ENCODE measurements at places on chromosomes 1 and 21. TPM values are rescaled to one million over a fixed set of nuclear protein-coding genes. Genes with fewer than 3 reads are reported as not detected.

DNA sequence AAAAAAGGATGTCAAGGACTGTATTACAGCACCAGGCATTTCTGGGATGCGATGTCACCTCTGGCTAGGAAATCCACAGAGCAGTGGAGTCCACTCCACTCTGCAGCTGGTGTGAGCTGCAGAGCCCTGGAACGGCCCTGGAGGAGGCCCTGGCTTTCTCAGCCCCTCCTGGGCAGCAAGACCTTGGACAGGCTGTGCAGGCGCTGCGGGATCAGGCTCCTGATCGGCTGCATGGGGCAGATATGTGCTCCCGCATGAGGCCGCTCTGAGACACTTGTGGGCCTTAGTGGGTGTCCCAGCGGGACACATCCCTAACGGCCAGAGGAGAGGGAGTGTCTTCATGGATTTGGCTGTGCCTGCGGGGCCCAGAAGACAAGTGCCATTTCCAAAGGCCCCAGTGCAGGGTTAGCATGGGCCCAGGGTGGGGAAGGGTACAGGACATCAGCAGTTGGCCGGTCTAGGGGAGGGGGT is 6.2 kb downstream of the DNMT3L start:
- H3K4me1 ChIP-seq: no peaks in the 10 kb centered on the region
- H3K27ac ChIP-seq: no peak overlapping the region
- no peaks in the 10 kb centered on the region for H3K36me3 ChIP-seq
- no peak for DNase-seq

- no peak overlapping the region for H3K27ac ChIP-seq
- no peaks in the 10 kb centered on the region for H3K36me3 ChIP-seq
- H3K4me3 ChIP-seq: no peak overlapping the region
- no peaks in the 10 kb centered on the region for H3K4me1 ChIP-seq
These were observed 17.6 kb downstream of the OSCP1 start for GRCh38 chr1:36432616-36433015.

DNA sequence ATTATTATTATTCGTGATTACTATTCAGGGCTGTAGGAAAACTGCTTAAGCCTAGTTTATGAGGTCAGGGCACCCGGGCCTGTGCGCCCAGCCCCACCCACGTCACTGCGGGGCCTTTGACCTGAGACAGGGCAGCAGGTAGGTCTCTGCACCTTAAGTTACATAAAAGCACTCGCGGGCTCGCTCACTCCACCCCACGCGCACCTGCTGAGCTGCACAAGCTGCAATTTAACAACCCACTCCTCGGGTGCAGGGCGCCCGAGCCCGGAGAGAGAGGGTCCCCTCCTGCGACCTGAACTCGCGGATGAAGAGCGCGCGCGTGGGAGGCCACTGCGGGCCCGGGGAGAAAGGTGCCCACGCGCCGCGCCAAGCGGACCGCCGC is 477 bp downstream of the ICMT start:
- H3K36me3 ChIP-seq: peaks cover 28% of the 10 kb centered on the region
- H3K4me1 ChIP-seq: peaks cover 10% of the 10 kb centered on the region

OPTC gene
- 0.09 TPM for total RNA-seq

DNA sequence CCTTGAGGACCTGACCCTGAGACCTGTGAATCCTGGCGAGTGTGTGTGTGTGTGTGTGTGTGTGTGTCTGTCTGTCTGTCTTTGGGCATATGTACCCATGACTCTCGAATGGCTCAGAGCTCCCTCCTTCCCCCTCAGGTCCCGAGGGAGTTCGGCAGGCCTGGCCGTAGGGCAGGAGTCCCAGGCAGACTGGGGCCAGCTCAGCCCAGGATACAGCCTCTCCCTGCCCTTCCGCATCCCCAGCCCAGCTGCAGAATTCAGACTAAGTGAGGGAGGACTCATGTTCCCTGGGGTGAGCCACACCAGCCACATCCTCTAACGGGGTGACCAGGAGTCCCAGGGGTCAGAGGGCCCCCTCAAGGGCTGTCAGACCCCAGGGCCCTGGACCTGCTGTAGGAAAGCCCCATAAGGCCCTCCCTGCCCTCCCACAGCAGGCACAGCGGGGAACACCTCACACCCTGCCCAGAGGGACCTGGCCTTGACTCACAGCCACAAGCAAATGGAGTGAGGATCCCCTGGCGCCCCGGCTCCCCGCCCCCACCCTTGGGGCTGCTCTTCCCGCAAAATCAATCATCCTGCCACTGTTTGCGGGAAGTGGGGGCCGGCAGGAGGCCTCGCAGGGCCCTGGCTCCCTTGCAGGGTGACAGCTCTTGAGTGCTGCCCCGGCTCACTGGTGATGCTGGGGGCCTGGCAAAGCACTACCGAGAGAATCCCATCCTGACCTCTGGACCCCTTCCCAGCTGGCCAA is 101.7 kb upstream of the CASZ1 start:
- no peak overlapping the region for H3K27ac ChIP-seq
- DNase-seq: no peak
- no peak overlapping the region for H3K4me3 ChIP-seq
- H3K4me1 ChIP-seq: peaks cover 9% of the 10 kb centered on the region
- H3K36me3 ChIP-seq: no peaks in the 10 kb centered on the region
